ENCODE measurements at places on chromosomes 13 and 19. TPM values are rescaled to one million over a fixed set of nuclear protein-coding genes. Genes with fewer than 3 reads are reported as not detected.

DNA sequence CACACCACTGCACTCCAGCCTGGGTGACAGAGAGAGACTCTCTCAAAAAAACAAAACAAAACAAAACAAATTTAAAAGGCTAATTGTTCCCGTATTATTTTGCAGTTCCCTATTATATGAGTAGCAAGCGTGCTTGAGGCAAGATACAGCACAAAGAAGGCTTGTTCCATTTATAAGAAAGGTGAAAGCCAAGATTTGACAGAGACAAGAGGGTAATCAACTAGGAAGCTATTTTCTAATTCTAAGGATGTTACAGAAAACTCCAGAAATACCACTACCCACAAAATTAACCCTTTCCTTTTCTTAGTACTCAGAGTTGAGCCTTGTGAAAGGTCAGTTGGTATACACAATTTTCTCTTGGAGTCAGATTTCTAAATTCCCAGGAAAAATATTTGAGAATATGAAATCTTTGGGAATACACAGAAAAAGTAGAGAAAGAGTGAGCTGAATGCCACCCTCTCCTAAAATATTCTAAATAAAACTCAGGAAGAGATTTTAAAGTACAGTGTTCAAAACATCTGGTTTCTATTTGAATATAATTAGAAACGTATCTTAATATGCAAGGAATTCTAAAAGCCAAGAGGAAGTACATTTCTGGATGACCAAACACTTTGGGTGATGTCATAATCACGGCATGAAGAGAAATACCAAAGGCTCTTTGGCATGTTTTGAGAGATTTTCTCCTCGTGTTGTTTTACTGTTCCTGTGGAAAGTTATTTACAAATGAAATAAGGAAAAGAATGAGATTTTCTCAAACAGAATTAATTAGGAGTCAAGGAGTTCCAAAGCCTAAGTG is 63.0 kb upstream of the FLT1 start:
- DNase-seq: peak; percentile 69

DNA sequence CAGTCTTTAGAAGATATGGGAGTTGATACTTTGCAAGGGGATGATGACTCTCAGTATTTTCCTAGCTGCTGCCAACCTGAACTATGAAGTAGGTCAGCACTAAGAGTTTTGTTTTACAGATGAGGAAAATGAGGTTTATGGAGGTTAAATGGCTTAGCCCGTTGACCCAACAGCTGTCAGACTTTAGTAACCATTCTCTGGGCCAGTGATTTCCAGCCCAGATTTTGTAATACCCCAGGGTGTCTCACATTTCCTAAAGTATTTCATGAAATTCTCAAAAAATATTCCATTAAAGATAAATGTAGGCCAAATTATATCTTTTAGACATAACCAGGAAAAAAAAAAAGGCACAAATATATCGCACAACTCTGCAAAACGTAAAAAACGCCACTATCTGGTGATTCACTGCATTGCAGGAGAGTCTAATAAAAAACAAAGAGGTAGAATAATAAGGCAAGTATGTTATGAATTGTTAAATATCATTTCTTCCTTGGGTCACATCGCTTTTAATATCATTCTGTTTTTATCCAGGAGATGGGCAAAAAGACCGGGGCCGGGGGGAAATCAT is 112.5 kb downstream of the DACH1 start:
- DNase-seq: no peak

- DNase-seq: no peak
Measured at GRCh38 chr19:18603255-18603957, 3.2 kb downstream of the CRLF1 start.

DNA sequence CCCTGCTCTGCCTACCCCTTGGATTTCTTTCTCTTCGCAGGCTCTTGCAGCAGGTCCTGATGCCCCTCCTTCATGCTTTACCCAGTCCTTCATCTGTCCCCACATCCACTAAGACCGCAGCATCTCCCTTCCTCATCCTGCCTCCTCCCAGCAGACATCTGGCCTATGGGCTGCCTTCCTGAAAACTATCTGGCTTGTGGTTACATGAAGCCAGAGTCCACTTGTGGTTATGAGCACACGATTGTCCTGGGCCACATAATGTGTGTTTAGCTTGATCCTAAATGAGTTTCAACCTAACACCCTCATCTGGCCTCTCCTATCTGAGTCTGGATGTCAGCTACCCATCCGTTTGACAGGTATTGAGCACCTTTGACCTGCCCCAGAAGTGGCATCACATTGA is 5.5 kb upstream of the ZNF175 start:
- DNase-seq: peak; percentile 81

DNA sequence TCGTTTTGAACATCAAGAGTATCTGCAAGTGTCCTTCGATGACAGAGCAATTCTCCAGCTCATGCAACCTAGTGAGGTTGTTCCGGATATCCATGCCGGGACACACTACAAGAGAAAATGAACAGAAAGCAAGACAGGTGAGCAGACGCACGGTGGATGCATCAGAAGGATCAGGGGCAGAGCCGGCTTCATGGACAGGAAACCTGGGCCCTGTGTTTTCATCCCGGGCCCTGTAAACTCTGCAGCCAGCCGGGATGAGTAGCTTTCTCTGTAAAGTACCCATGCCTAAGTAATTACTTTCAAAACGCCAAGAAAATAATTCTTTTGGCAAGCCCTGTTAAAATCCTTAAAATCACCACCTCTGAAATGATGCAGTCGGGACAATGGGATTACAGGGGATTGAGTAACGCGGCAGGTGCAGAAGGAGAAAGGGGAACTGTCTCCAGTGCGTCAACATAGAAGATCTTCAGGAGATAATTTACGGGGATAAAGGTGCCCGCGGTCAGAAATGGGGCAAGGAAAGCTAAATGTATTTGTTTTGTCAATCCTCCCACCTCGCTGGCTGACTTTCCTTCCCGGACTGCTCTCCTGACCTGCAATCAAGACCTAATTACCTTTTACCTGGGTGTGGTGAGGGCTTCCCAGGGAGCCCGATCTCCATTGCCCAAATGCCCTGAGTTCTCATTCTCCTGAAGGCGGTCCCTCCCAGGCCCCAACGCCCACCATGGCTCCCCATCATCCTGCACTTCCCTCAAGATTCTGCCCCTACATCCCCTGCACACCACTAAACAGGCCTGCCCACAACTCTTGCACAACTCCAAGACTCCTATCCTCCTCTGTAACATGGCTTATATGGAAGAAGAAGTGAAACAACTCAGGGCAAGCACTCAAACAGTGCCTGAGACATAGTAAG is 26.2 kb downstream of the INSR start:
- no peak for DNase-seq

DNA sequence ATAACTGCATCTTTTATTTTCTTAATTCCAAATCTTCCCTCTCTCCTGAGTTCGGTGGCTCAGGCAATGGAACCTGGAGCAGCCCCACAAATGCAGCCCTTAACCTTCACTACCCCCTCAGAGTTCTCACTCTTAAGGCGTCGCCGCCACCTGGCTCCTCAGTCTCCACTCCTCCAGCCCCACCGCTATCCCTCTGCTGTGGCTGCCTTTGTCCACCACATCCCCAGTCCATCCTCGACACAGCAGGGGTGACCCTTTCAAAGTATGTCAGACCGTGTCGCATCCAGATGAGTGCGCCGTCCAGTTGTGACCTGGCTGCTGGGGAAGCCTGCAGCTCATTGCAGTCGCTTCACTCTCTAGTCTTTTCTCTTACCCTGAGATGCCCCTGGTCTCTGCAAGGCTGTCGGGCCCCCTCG is 1.0 kb downstream of the SPPL2B start:
- DNase-seq: no peak

- DNase-seq: no peak
Measured at GRCh38 chr19:9914001-9914314, 22.4 kb downstream of the OLFM2 start.

DNA sequence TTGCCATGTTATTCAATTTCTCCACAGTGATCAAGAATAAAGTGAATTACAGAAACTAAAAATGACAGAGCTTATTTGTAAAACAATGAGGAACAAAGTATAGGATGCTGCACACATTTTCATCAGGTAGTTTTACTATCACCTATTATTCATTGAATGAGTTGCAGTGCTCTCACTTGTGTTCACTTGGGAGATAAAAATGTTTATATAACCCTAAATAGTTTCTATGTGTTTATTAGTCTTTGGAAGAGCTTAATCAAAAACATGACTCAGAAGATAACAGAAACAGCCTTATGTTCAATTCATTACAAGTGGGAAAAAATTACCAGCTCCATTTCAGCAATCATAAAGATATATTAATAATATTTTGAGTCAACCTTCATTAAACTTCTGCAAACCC is 796.2 kb downstream of the SLITRK1 start:
- no peak for DNase-seq

- no peak for DNase-seq
Measured at GRCh38 chr13:93751117-93751516, 524.5 kb downstream of the GPC6 start.

- no peak for DNase-seq
Measured at GRCh38 chr13:22001336-22001735, 330.5 kb downstream of the FGF9 start.

DNA sequence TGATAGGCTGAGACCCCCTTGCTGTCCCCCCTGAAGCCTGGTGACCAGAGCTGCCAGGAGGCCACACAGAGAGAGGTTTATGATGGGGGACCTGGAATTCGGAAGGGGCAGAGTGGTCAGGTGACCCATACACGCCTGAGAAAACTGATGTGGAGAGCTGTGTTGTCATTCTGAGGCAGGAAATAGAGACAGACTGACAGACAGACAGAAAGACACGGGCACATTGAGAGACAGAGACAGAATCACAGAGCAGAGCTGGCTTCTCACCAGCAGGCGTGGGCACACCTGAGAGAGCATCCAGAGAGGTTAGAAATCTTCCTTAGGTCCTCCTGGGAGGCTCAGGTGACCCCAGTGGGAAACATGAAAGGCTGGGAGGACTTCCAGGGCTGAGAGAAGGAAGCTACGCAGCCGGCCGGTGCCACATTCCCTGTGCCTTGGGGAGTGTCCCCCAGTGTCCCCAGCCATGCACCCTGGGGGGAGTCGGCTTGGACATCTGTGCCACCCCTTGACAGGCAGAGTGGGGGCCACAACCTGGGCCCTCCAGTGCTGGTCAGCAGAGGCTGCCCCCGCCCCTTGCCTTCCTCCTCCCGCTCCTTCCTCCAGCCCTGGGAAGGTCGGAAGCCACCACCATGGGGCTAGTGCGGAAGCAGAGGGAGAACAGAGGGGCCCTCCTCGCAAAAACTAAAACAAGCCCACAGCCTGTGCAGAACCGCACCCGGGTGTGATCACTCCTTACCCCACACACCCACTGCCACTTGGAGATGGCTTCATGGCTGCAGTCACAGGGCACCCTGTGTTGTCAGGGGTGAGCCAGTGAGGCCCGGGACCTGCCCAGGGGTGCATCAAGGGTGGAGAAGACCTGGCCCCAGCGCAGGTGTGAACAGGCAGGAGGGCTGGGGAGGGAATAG is 2.2 kb downstream of the FFAR1 start:
- no peak for DNase-seq

DNA sequence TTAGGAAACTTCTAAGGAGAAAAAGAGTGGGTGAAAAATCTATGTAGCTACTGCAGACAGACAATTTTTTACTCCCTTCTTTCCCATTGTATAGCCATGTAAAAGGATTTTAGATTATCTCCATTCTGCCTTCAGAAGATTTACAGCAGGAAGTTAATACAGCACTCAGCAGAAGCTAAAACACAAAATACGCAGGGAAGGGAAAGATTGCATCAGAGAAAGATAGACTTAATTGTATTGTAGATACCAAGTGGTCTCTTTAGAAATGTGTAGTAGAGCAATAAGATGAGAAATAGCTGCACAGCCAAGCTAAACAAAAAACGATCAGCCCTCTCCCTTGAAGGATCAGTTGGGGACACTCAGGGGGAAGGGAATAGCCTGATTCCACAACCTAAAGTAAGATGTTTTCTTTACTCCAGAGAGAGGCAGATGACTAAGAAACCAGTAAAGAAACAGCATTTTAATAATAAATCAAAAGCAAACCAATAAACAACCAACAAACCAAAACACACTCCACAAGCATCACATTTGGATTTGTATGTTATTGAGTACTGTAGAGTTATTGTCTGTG is 236.7 kb upstream of the SLITRK1 start:
- DNase-seq: no peak

- DNase-seq: no peak
Measured at GRCh38 chr19:30450835-30451321, 78.7 kb downstream of the ZNF536 start.

DNA sequence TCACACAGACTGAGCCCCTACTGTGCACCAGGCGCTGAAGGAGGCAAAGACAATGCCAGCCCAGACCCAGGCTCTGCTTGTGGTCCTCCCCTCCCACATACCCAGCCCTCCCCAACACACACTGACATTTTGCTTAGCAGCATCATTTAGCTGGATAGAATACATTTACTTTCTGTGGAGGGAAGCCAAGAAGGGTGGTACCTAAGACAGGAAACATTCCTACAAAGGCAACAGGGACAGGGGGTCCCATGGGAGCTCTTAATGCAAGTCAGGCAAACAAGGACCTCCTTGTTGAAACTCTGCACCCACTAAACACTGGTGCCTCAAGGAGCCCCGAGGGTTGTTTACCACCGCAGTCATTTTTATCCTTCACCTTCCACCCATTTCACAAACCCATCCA is 77.0 kb upstream of the ZNF507 start:
- no peak for DNase-seq

- no peak for DNase-seq
Measured at GRCh38 chr13:62483774-62484173, 1068.1 kb upstream of the PCDH20 start.

DNA sequence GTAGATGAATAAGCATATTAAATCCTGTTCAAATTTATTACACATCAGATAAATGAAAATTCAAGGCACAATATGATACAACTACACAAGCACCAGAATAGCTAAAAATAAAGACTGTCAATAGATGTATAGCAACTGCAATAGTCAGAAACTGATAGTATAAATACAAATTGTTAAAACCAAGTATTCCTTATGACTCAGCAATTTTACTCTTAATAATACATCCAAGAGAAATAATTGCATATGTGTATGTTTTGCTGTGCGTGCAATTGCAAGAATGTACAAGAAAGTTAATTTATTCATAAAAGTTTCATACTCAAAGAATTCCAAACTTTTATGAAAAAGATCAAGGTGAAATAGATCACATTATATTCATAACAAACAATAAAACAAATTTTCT is 1338.1 kb downstream of the OLFM4 start:
- no peak for DNase-seq

- DNase-seq: no peak
Measured at GRCh38 chr13:94620286-94620896, 18.7 kb downstream of the GPR180 start.

The OR2Z1 gene
- not detected for total RNA-seq

The HIPK4 gene
- total RNA-seq: not detected

The ZNF723 gene
- 0.12 TPM for total RNA-seq

The ZNF524 gene
- 16.9 TPM for total RNA-seq

The RFPL4A gene
- not detected for total RNA-seq

The SLC7A10 gene
- total RNA-seq: not detected

The CCDC194 gene
- not detected for total RNA-seq

The ATXN8OS gene
- not detected for total RNA-seq

The ALOX5AP gene
- total RNA-seq: 6.1 TPM

The TNNT1 gene
- total RNA-seq: 32.5 TPM

The PRTN3 gene
- total RNA-seq: not detected

Measured in RPMI7951 (cell line).